ENCODE measurements at places on chromosomes 2 and 18. TPM values are rescaled to one million over a fixed set of nuclear protein-coding genes. Genes with fewer than 3 reads are reported as not detected.

PROM2 gene
- 176 TPM for total RNA-seq

SLC11A1 gene
- total RNA-seq: 16.5 TPM

CCDC150 gene
- 1.4 TPM for total RNA-seq

TRIM43 gene
- total RNA-seq: not detected

SEPTIN2 gene
- total RNA-seq: 480 TPM

RNF152 gene
- 52.9 TPM for total RNA-seq

SLC4A5 gene
- total RNA-seq: 7.2 TPM

DSEL gene
- total RNA-seq: 6.3 TPM

STAT1 gene
- 84.1 TPM for total RNA-seq

NLRC4 gene
- total RNA-seq: 0.65 TPM

NT5DC4 gene
- not detected for total RNA-seq

BBS5 gene
- total RNA-seq: 18.8 TPM

RAB6C gene
- total RNA-seq: 0.34 TPM

SP3 gene
- 104 TPM for total RNA-seq

NOSTRIN gene
- 31.4 TPM for total RNA-seq

DNA sequence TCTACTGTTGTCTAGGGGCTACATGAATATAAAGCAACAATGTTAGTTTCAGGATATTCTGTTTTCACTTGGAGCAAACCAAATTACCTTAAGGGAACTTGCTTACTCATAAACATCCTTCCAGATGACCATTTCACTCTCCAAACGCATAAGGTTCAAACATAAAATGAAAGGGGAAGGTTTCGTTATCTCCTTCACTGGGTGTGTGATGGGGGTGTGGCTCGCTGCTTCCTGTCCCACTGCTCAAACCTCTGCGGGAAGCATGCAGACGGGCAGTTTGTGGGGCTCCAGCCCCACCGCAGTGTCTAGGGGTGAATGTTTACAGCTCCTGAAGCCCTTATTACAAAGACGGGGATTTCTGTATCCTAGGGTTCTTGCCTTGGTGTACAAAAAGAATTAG is 1310.9 kb upstream of the TMEFF2 start:
- no peak for DNase-seq

DNA sequence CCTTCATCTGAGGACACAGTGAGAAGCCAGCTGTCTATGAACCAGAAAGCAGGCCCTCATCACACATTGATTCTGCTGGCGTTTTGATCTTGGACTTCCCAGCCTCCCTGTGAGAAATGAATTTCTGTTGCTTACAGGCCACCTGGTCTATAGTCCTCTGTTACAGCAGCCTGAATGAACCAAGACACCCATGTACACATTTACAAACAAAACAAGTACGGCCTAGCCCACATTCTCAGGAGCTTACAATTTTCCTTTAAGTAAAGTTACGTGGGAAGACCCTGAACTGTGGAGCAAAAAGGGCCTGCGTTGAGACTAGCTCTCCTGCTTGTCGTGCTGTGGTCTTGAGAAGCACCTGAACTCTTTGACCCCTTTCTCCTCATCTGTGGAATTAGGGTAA is 12.0 kb upstream of the SLC20A1 start:
- no peak for DNase-seq

- DNase-seq: no peak
Observed at GRCh38 chr2:2879781-2880180, 497.8 kb downstream of the EIPR1 start.

DNA sequence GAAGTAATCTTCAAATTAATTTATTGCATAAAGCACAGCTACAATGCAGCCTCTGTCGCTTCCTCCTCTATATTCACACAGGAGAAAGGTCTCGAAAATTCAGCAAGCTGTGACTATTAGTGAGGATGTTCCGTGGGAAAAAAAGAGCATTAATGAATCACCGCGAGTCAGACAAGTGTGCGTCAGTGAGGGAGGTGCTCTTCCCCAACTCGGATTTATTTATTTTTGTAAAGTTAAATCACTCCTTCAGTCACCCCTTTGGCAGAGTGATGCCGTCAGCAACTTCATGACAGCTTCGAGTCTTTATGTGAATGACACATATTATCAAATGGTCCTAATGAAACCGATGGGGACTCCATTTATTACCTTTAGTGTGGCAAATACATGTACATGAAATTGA is 648.9 kb upstream of the SALL3 start:
- DNase-seq: no peak

DNA sequence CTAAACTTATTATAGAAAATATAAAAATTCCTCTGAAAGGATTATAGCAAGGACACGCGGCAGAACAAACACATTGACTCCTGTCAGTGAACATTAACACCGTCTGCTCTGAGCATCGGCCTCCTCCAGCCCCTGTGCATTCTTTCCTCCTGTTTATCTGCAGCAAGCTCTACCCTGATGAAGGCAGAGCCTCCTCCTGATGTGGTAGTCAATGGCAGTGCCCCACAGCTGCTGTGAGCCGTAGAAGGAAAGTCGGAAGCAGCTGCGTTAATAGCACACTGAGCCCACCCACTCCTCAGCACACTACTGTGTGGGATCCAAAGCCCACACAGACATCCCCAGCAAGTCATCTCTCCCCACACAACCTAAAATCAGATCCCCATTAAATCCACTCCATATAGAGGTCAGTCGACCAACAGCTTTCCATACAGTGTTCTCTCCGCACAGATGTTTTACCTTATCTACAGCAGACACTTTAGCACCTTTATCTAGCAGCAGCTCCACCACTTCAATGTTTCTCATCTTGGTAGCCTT is 41.0 kb downstream of the KIDINS220 start:
- DNase-seq: no peak

DNA sequence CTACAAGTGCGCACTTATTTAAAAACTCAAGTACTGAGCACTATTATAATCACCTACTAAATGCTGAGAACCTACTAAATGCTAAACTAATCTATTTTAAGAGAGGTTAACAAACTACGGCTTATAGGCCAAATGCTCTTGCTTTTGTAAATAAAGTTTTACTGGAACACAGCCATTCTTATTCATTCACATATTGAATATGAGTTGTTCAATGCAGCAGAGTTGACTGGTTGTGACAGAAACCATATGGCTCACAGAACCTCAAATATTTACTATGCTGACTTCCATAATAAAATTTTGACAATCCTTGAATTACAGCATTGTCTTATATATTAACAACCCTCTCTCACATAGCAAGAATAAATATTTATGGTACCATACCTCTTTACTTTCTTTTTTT is 103.2 kb downstream of the ZNF521 start:
- no peak for DNase-seq

- no peak for DNase-seq
Observed at GRCh38 chr18:64100116-64100922, 48.6 kb downstream of the LINC00305 start.

- DNase-seq: no peak
Observed at GRCh38 chr2:38483776-38484501, 106.9 kb upstream of the ATL2 start.

- no peak for DNase-seq
Observed at GRCh38 chr2:97982621-97983020, 13.1 kb downstream of the TMEM131 start.

- DNase-seq: no peak
Observed at GRCh38 chr2:178891959-178892485, 84.8 kb upstream of the TTN start.

- no peak for DNase-seq
Observed at GRCh38 chr2:167924556-167924955, 322.8 kb downstream of the STK39 start.

GRCh38 chr18:250685-251084 is 17.2 kb downstream of the THOC1 start:
- no peak for DNase-seq

GRCh38 chr18:44818668-44819403 is 138.1 kb downstream of the SETBP1 start:
- DNase-seq: no peak

GRCh38 chr2:67311536-67311935 is 85.6 kb upstream of the ETAA1 start:
- DNase-seq: no peak

DNA sequence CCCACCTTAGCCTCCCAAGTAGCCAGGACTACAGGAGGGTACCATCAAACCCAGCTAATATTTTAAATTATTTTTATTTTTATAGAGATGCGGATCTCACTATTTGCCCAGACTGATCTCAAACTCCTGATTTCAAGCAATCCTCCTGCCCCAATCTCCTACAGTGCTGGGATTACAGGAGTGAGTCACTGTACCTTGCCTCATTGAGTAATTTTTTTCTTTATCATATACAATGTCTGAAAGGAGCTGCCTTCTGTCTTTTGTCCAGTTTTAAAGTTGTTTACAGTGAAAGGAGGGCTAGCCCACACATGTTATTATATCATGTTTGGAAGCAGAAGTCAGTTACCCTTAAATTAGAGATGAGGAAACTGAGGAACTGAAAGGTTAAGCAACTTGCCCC is 32.5 kb downstream of the PRKRA start:
- DNase-seq: no peak

DNA sequence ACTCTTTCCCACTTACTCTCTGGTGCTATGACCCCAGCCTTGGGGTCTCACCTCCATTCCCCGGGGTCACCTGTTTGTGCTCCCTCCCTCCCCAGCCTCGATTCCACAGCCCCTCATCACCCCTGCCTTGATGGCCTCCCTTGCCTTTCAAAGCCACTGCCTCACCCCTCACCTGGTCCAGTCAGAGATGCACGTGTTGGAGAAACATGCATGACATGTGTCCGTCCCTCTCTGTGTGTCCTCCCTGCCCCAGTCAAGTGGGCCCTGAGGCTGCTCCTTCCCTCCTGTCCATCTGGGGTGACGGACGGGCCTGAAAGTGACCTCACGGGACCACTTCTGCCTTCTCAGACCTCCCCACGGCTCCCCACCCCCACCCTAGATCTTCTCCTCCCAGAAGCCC is 82.3 kb upstream of the TWIST2 start:
- DNase-seq: no peak

- no peak for DNase-seq
Observed at GRCh38 chr2:68396093-68396492, 31.0 kb downstream of the PLEK start.

DNA sequence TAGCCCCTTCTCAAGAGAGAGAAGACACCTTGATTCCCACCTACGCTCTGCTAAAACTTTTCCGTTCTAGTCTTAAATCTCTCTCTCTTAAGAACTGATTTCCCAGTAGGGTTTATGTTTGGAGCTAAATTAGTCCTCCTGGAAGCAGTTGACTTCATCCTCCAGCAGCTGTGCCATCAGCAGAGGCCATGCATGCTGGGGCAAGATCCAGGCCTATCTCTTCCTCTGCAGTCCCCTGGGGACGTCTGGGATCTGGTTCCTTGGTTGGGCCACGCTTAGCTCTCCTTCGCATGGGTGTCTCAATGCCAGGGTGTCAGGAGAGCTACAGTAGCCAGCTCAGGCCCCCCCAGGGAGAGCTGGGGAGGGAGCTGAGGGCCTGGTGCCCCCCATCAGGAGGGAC is 49.7 kb downstream of the HPCAL1 start:
- DNase-seq: no peak

- DNase-seq: no peak
Observed at GRCh38 chr2:239502430-239503186, 101.8 kb upstream of the HDAC4 start.

All from ureter (tissue), 1 donor.